ENCODE measurements at places on chromosomes 4 and X.
A peak's percentile ranks its signal among the peaks of the same experiment; 100 is the strongest.

- no peak overlapping the region for H3K4me3 ChIP-seq
- DNase-seq = no peak
- no peaks in the 10 kb centered on the region for H3K27me3 ChIP-seq
- H3K27ac ChIP-seq = no peak overlapping the region
- H3K36me3 ChIP-seq = no peaks in the 10 kb centered on the region
- H3K4me1 ChIP-seq = peaks cover 14% of the 10 kb centered on the region
Observed at GRCh38 chr4:101282076-101282844, 65.1 kb downstream of the PPP3CA start.

DNA sequence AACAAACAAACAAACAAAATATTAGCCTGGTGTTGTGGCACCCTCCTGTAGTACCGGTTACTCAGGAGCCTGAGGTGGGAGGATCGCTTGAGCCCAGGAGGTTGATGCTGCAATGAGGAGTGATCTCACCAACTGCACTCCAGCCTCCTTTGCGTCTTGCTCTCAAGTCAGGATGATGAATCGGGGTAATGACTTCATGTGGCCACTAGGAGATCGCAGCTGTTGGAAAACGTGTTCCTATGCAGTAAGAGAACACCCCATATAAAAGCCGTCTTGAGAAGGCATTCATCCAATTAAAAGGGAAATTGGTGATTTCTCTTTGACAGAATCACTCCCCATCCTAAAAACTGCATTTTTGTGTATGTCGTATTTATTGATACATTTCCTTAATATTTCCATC lies 6.9 kb downstream of the CCNB3 start:
- H3K36me3 ChIP-seq = no peaks in the 10 kb centered on the region
- no peaks in the 10 kb centered on the region for H3K27me3 ChIP-seq
- H3K27ac ChIP-seq = no peak overlapping the region
- no peak for DNase-seq
- H3K4me3 ChIP-seq = no peak overlapping the region
- H3K4me1 ChIP-seq = no peaks in the 10 kb centered on the region

- H3K27ac ChIP-seq = no peak within 1 kb of the TSS
- no peaks in the 10 kb centered on the region for H3K36me3 ChIP-seq
- H3K27me3 ChIP-seq = peaks cover 5% of the 10 kb centered on the region
- no peak within 1 kb of the TSS for H3K4me3 ChIP-seq
- no peaks in the 10 kb centered on the region for H3K4me1 ChIP-seq
Observed at GRCh38 chr4:67558493-67558892, at the start of gene STAP1. Gene STAP1 (plus strand): TSS chr4:67558727. CDS start chr4:67558810, 83 bp downstream.

- H3K27ac ChIP-seq = no peak overlapping the region
- no peaks in the 10 kb centered on the region for H3K4me1 ChIP-seq
- no peak overlapping the region for H3K4me3 ChIP-seq
- no peak for DNase-seq
- peaks cover 4% of the 10 kb centered on the region for H3K27me3 ChIP-seq
Observed at GRCh38 chrX:30538271-30538670, 39.3 kb downstream of the TASL start.

GRCh38 chr4:29081234-29081955 lies 1638.8 kb upstream of the PCDH7 start:
- H3K4me3 ChIP-seq = no peak overlapping the region
- H3K4me1 ChIP-seq = no peaks in the 10 kb centered on the region
- H3K27me3 ChIP-seq = no peaks in the 10 kb centered on the region
- H3K27ac ChIP-seq = no peak overlapping the region

DNA sequence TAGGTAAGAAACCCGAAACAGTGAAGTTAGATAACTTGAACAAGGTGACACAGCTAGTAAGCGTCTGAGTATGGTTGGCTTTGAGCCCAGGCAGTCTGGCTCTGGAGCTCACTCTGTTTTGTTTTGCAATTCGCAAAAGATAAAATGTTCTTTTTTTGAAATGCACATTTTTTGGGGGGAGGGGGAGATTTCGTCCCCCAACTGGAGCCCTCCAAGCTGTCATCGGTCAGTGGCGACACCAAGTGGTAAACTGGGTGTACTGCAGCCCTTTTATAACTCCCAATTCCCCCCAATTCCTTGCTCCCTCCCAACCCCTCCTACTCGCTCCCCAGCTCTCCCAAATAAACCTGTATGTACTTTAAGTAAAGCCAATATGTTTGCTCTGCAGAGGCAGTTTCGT lies 2.8 kb upstream of the CLCN5 start:
- H3K4me3 ChIP-seq = no peak overlapping the region
- H3K27me3 ChIP-seq = peaks cover 7% of the 10 kb centered on the region
- H3K36me3 ChIP-seq = no peaks in the 10 kb centered on the region
- H3K4me1 ChIP-seq = peaks cover 11% of the 10 kb centered on the region

DNA sequence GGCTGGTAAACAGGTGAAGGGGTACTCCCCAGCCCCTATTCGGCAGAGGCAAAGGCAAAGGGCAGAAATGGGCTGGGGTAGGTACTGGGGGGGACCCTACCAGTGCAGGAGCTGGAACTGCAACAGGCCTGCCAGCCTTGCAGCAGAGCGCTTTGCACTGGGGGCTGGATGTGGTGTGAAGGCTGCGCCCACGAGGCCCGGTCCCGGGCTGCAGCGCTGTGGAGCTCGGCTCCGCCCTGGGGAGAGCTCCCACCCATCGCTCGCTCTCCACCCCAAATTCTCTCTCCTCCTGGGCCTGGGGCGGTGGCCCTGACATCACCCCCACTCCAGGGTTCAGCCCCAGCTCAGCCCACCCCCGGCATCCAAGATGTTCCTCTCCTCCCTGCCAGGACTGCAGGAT lies 24.2 kb downstream of the IQSEC2 start:
- no peak overlapping the region for H3K27ac ChIP-seq
- peaks cover 8% of the 10 kb centered on the region for H3K27me3 ChIP-seq
- H3K36me3 ChIP-seq = peaks cover 13% of the 10 kb centered on the region

DNA sequence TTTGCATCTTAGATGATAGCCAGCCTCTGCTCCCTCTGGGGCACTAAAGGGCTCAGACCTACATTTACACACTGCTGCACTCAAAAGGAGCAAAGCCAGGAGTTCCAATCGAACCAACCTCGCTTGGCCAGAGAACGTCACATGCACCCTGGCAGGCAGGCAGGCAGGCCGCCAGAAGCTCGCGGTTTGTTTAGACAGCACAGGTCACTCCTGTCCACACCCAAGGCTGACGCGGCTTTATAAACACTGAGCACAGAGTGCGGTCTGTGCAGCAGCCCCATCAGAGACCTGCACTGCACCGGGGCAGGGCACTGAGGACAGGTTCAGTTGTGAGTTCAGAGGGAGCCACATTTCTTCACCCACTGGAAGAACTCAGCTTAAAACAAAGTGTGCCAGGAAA lies 143.9 kb downstream of the BCOR start:
- no peak overlapping the region for H3K27ac ChIP-seq
- no peak for DNase-seq
- H3K4me3 ChIP-seq = no peak overlapping the region
- no peaks in the 10 kb centered on the region for H3K36me3 ChIP-seq
- peaks cover 31% of the 10 kb centered on the region for H3K4me1 ChIP-seq

- no peak for DNase-seq
- H3K4me3 ChIP-seq = peak overlapping the region; percentile 49
- H3K36me3 ChIP-seq = no peaks in the 10 kb centered on the region
- H3K27ac ChIP-seq = no peak overlapping the region
- peaks cover 24% of the 10 kb centered on the region for H3K4me1 ChIP-seq
- H3K27me3 ChIP-seq = peaks cover 7% of the 10 kb centered on the region
Observed at GRCh38 chrX:150546711-150547153, 21.7 kb upstream of the MTM1 start.

- no peaks in the 10 kb centered on the region for H3K27me3 ChIP-seq
- H3K27ac ChIP-seq = no peak overlapping the region
- no peaks in the 10 kb centered on the region for H3K36me3 ChIP-seq
- H3K4me3 ChIP-seq = no peak overlapping the region
- DNase-seq = no peak
Observed at GRCh38 chrX:150465326-150465725, 102.2 kb downstream of the MAMLD1 start.

GRCh38 chr4:10023806-10024205 lies 2.5 kb upstream of the SLC2A9 start:
- H3K27ac ChIP-seq = no peak overlapping the region
- H3K27me3 ChIP-seq = peaks cover 33% of the 10 kb centered on the region
- peaks cover 38% of the 10 kb centered on the region for H3K4me1 ChIP-seq

- no peaks in the 10 kb centered on the region for H3K36me3 ChIP-seq
- H3K27ac ChIP-seq = no peak overlapping the region
- no peaks in the 10 kb centered on the region for H3K4me1 ChIP-seq
- no peak overlapping the region for H3K4me3 ChIP-seq
Observed at GRCh38 chrX:43728966-43729365, 72.9 kb downstream of the MAOA start.

GRCh38 chr4:140374130-140374477 lies 658 bp downstream of the SCOC start:
- no peak for DNase-seq
- peak overlapping the region; percentile 99 for H3K27ac ChIP-seq
- peaks cover 10% of the 10 kb centered on the region for H3K36me3 ChIP-seq
- H3K4me1 ChIP-seq = peaks cover 48% of the 10 kb centered on the region
- H3K4me3 ChIP-seq = no peak overlapping the region

DNA sequence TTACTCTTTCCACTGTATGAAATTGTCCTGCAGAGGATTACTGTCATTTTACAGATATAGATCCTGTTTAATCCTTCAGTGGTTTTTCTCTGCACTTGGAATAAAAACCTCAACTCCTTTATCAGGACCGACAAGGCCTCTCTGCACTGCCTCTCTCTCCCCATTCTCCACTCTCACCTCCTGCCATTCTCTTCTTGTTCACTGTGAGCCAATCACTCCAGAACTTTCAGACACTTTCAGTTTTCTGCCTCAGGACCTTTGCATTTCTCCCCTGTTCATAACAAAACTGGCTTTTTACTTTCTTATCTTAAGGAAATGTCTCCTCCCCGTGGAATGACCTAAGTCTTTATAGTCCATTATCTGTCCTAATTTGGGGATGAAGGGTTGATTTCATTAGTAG lies 137.3 kb downstream of the ELOVL6 start:
- no peak overlapping the region for H3K4me3 ChIP-seq
- no peak for DNase-seq

DNA sequence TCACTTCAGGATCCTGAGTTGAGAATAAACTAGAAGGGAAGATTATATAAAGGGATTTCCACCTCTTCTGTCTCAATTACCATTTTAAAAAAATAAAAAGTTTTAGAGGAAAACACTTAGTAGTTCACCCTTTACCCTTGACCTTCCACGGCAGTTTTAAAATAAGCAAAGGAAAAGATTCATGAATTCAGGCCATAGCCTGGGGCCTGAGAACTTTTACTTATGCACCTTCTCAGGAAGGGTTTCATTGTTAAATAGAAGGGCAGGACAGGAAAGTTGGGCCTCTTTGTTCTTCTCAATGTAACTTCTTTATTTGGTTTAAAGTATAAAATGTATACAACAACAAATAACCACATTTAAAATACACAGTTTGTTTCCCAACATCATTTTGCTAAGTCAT lies 54.9 kb downstream of the PKD2 start:
- H3K4me1 ChIP-seq = no peaks in the 10 kb centered on the region
- no peak overlapping the region for H3K4me3 ChIP-seq
- H3K36me3 ChIP-seq = peaks cover 62% of the 10 kb centered on the region
- no peak overlapping the region for H3K27ac ChIP-seq

DNA sequence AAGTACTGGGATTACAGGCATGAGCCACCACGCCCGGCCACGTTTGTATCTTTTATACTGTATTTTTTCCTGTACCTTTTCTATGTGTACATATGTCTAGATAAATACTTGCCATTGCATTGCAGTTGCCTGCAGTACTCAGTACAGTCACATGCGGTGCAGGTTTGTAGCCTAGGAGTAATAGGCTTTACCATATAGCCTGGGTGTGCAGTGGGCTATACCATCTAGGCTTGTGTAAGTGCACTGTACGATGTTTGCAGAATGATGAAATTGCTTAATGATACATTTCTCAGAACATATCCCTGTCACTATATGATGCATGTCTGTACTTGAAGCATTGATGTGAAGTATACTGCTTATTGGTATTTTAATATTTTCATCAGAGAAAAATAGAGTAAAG lies 115.4 kb upstream of the PUDP start:
- no peaks in the 10 kb centered on the region for H3K4me1 ChIP-seq
- H3K4me3 ChIP-seq = no peak overlapping the region
- peaks cover 3% of the 10 kb centered on the region for H3K27me3 ChIP-seq
- no peak overlapping the region for H3K27ac ChIP-seq
- H3K36me3 ChIP-seq = peaks cover 25% of the 10 kb centered on the region

DNA sequence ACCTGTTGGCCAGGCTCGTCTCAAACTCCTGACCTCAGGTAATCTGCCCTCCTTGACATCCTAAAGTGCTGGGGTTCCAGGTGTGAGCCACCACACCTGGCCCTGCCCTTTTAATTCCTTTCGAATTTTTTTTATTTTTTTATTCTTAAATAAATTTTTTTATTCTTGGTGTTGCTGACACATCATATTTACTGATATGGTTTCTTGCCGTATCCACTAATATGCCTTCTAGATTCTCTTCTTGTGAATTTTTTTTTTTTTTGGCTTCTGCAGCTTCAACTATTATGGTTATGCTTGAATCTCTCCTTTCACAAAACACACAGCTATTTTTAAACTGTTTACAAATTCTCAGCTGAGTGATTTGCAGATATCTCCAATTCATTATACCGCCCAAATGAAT lies 353.4 kb upstream of the ADGRL3 start:
- no peaks in the 10 kb centered on the region for H3K4me1 ChIP-seq
- H3K4me3 ChIP-seq = no peak overlapping the region
- H3K36me3 ChIP-seq = no peaks in the 10 kb centered on the region
- DNase-seq = no peak
- peaks cover 3% of the 10 kb centered on the region for H3K27me3 ChIP-seq

DNA sequence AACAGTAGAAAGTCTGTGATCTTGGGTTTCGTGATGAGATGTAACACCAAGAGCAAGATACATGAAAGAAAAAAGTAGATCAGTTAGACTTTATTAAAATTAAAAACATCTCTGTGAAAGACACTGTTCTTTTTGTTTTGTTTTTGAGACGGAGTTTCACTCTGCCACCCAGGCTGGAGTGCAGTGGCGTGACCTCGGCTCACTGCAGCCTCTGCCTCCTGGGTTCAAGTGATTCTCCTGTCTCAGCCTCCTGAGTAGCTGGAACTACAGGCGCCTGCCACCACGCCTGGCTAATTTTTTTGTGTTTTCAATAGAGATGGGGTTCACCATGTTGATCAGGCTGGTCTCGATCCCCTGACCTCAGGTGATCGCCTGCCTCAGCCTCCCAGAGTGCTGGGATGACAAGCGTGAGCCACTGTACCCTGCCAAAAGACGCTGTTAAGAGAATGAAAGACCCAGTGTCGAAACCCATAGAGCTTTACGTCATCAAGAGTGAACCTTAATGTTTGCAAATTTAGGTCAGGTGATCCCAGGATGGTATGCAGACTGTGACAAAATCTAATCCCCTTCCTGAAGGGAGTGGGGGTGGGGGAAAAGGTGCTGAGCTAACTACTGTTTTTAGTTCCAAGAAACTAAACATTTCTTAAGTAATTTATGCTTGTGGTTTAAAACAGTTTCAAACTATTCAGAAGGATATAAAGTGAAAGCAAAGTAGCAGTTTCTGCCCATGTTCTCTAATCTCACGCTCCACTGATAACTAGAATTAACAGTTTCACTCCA lies 8.0 kb downstream of the OFD1 start:
- H3K4me3 ChIP-seq = no peak overlapping the region
- H3K27ac ChIP-seq = no peak overlapping the region
- no peaks in the 10 kb centered on the region for H3K27me3 ChIP-seq

Measured in nephron progenitor cell (in vitro differentiated cells).